HT1080 (cell line): ENCODE measurements at places on chromosomes 1 and 21. TPM values are rescaled to one million over a fixed set of nuclear protein-coding genes. Genes with fewer than 3 reads are reported as not detected.

- peak; percentile 85 for DNase-seq
Measured at GRCh38 chr1:15948595-15949452, 27.1 kb downstream of the ZBTB17 start.

GRCh38 chr21:46550116-46550941 lies 54.6 kb downstream of the S100B start:
- no peak for DNase-seq

Gene OSCP1
- total RNA-seq, result 1.4 and 1.8 TPM in 2 replicates

DNA sequence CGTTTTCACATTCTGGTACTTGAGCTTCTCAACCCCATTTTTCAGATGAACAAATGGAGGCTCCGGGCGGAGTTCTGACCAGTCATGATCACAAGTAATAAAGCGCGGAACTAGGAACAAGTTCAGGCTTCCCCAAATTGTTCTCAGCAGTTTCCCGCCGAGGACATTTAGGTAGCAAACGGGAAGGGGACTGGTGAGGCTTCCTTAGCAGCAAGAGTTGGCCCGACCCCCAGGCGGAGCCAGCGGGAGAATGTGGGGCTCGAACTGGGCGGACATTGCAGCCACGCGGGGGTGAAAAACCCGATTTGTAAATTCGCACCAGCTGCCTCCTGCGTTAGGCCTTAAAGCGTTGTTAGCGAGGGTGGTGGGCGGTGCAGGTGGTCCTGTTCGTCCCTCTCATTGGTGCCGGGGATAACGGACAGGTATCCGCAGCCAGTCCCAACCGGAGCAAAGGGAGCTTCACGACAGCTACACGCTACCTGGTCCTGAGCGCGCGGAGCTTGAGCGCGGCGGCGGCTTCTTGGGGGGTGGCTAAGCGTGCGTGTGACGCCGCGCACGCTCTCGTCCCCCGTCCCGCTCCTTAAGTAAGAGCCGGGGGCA lies 15.3 kb downstream of the SEMA6C start:
- no peak for DNase-seq

DNA sequence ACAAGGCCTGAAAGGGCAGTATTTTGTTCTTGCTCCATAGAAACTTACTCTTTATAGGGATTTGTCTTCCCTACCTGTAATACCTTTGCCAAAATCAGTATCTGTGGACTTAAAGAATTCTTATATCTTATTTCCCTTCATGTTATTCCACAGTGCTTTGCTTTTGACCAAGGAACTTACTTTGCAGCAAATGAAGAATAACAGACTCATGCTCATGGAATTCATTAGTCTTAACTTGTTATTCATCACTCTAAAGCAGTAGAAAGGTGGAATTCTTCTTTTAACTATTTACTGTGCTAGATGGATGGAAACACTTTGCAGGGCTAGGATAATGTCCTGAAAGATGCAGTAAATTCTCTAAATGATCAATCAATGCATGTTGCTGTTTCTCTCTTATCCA lies 45.9 kb downstream of the DUSP10 start:
- DNase-seq, result no peak

DNA sequence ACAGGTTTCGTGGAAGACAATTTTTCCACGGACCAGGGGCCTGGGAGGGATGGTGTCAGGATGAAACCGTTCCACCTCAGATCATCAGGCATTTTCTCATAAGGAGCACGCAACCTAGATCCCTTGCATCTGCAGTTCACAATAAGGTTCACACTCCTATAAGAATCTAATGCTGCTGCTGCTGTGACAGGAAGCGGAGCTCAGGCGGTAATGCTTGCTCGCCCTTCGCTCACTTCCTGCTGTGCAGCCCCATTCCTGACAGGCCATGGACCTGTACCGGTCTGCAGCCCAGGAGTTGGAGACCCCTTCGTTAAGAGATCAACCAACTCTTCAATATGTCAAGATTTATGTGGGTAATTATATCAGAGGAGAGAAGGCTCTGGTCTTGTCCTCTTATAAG lies 3.3 kb upstream of the DHX9 start:
- DNase-seq, result peak; percentile 49

DNA sequence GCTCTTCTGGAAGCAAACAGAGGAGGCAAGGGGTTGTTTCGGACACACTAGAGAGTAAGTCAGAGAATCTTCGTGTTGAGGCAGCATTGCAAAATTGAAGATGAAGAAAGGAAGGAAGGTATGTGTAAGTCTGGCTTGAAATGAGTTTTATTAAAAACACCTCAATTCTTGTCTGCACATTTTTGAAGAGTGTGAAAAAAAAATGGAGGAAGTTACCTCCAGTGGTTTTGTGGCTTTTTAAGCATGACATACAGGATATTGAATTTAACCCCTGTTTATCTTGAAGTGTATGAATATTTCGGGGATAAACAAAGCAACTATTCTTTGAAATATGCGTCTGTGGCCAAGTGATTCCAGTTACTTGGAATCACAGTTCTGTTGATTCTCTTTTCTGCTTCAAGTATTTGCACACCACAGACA lies 203.2 kb upstream of the SGIP1 start:
- DNase-seq, result peak; percentile 71

Gene MSH4
- total RNA-seq, result 0.13 TPM in 1 of 2 replicates, not detected in the other

- no peak for DNase-seq
Measured at GRCh38 chr1:15574741-15575140, 10.1 kb downstream of the AGMAT start.

DNA sequence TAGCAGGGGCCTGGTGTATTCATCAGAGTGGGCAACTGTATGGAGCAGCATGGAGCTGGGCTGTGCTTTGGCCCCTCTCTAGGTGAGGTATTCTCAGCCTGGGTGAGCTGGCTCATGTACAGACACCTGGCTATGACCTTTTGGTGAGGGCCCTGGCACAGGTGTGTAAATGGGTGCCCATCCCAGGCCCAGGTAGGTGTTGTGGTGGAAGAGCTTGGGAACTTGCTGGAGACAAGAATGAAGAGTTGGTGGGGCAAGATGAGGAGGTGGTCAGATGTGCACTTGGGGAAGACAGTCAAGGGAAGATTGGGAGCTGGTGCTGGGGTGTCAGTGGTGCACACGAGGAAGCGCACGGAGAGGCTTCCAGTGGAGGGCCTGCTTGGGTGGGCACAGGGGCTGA lies 95.5 kb downstream of the TRIM11 start:
- DNase-seq, result no peak
